LHCN-M2 (cell line): ENCODE measurements at places on chromosomes 2 and 18.

DNA sequence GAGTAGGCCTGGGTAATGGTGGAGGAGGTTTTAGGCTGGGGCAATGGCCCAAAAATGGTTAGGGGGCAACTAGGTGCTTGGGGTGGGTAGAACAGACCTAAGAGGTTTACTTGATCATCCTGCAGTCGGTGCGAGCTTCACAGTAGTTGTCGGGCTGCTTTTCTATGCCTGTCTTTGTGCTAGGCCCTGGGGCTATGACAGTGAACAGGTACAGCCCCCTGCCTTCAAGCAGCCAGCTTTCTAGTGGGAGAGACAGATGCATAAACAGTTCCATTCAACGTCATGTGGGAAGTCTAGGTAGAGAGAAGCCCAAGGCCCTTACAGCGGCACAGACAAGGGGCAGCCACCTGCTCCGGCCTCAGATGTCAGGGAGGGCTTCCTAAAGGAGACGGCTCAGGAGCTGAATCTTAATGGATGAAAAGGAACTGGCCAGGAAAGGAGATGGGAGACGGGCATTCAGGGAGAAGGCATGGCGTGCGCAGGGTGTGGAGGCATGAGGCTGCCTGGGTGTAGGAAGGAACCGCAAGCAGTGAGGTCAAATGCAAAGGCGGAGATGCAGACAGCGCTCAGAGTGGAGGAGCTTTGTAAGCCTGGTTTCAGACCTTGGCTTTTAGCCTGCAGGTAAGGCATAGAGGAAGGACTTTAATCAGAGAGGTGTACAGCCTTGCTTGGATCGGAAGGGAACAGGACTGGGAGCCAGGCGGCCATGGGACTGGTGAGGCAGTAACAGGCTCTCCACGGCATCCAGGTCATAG lies 6.0 kb downstream of the CTIF start:
- DNase-seq, result no peak

GRCh38 chr2:212537726-212538304 lies 787 bp downstream of the ERBB4 start:
- DNase-seq, result no peak

DNA sequence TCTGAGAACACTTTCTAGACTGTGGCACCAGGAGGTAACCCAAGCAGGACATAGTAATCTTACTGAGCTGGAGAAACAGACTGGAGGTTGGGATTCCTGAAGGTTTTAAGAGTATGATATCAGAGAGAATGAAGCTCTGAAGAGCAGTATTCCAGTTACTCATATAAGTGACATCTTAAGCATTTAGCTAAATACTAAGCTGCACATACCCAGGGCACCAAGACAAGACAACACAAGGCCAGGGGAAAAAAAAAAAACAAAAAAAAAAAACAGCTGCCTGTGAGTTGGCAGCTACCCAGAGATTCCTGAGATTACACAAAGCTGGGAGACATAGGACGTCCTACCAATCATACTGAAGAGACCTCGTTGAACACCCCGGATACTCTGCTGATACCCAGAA lies 175.8 kb downstream of the SRBD1 start:
- peak; percentile 96 for DNase-seq

DNA sequence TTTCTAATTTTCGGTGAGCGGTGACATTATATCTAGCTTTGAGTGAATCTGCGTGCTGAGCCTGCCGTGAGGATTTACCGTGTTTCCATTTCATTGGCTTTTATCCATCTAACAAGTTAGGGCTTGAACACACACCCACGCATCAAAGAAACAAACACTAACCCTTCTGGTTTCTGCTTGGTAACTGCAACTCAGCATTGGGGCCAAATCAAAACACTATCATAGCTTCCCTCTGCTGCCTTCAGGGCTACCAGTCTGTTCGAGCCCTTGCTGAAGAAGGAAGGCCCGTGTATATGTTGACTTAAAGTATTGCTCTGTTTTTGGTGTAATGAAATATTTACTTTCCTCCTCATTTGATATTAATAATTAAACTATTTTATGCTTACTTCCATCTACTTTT lies 227.2 kb downstream of the PHLPP1 start:
- no peak for DNase-seq

GRCh38 chr18:11369556-11369955 lies 220.2 kb upstream of the PIEZO2 start:
- no peak for DNase-seq

- peak; percentile 74 for DNase-seq
These were observed 1.3 kb downstream of the ZNF521 start for GRCh38 chr18:25350489-25351251.

DNA sequence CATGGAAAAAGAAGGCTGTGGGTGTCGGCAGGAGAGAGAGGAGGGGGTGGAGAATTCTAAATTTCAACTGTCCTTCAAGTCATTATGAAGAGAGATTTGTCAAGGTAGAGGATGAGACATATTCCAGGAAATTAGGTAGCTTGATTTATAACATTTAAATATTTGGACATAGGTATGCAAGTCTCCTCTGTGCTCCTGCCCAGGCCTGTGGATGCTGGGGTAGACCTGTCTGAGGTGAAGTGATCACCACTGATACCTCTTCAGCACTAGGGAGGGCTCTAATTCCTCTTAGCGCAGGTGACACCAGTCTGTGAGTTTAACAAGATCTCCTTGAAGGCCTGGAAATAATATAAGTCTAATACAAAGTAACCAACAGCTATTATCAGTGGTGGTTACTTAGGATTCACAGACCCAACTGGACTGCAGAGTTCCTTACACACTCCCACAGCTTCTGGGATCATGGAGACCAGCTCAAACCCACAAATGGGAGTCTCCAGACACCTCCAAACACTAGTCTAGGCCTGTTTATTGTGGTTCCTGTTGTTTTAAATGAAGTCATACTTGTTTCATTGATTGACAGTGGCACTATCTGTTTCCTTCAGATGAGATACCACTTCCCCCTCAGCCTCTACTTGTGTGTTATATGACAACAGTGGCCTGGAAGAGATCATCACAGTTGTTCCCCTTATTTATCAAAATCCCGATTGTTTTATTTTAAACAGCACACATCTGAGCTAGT lies 104.1 kb upstream of the ITPRID2 start:
- no peak for DNase-seq

DNA sequence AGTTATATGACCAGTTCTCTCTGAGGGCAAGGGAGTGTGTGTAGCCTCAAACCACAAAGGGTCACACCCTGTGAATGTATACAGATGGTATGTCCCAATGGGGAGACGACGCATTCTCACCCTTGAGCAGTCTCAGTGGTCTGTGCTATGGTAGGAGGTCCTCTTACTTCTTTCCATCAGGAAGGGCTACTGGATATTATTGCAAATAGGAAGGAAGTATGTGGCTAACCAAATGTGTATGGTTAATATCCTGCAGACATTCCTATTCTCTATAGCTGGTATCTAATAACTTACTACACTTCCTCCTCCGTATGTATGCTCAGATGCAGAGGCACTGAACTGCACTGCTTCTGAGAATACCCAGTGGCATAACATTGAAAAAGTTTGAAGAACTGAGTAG lies 306.7 kb upstream of the CCDC68 start:
- peak; percentile 29 for DNase-seq

- peak; percentile 76 for DNase-seq
These were observed 1.2 kb upstream of the CHMP1B start for GRCh38 chr18:11849841-11850634.

- DNase-seq, result no peak
These were observed 7.5 kb downstream of the HSBP1L1 start for GRCh38 chr18:79971986-79972385.

DNA sequence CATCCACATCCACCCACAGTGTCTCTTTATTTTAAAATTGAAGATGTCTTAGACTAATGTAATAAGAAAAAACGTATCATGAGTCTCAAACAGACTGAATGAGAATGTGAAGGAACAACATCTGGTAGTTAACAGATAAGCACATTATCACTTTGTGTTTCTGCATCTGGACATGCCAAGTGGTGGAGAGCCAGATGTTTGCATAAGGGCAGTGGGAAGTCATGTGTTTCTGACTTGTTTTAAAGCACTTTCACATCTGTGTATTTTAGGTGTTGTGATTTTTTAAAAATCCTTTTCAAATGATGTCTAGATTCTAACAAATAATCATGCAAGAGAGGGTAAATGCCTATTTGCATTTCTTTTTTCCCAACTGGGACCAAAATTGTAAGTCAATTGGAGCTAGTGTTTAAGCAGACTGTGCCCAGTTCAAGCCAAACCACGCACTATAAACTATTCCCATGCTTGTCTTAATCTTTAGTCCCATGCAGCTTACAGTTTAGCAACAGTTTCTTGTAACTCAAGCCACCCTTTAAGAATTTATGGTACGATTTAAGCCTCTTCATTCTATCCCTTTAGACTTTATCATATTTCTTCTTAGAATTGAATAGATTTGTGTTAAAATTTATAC lies 272.7 kb upstream of the DOK6 start:
- DNase-seq, result no peak

DNA sequence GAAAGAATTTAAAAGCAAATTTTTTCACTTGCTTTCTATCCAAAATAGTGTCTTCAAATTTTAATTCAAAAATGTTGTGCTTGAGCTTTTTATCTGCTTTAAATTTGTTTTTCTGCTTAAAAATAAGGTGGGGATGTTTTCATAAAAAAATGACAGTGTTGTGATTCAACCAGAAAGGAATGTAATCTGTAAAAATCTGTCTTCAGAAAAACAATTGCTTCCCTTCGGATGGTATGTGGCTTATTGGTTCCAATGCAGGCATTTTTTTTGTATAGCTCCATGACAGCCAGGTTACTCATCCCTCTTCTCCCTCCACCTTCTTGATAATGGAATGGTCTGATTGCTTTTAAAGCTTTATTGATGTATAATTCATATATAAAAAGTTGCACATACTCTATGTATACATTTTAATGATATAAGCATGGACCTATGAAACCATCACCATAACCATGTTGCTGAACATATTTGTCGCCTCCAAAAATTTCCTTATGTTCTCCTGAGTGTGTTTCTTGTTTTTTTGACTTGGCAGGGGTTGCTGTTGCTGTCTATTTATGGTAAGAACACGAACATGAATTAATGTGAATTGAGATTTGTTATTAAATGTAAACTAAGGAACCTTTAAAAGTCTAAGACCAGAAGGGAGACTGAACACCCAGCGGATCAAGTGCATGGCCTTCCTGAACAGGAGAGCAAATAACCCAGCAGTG lies 363.7 kb upstream of the SPHKAP start:
- DNase-seq, result peak; percentile 62

GRCh38 chr2:196293751-196294515 lies 122.6 kb upstream of the STK17B start:
- DNase-seq, result peak; percentile 97

DNA sequence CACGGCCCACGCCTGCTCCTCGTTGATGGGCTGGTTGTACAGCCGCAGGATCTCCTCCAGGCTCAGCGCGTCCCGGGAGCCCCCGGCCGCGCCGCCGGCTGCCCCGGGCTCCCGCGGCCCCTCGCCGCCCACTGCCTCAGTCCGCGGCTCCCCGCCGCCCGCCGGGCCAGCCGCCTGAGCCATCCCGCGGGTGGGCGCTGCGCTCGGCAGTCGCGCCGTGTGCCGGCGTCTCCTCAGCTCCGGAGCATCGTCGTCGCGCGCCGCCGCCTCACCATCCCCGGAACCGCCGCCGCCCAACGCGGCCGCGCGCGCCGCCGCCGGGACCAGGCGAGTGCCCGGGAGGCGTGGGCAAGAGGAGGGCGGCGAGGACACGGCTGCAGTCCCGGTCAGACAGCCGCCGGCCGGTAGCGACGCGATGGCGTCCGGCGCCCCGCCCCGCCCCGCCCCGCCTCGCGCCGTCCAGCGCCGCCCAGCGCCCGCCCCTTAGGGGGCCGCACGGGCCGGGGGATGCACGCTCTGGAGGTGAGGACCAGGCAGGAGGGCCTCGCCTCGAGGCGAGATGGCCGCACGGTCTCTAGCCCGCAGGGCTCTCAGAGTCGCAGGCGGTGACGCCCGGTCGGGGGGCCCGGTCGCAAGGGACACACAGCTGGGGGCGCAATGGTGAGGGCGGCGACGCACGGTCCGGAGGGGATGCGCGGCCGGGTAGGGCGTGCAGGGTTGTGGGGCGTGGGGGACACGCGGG lies at the start of gene SPIRE1:
SPIRE1 (minus strand) TSS at position 424 of the 742 bp plus-strand sequence; CDS start at position 183, 241 bp downstream.
- DNase-seq, result peak; percentile 59
